ENCODE measurements at places on chromosomes 5 and 9.

DNA sequence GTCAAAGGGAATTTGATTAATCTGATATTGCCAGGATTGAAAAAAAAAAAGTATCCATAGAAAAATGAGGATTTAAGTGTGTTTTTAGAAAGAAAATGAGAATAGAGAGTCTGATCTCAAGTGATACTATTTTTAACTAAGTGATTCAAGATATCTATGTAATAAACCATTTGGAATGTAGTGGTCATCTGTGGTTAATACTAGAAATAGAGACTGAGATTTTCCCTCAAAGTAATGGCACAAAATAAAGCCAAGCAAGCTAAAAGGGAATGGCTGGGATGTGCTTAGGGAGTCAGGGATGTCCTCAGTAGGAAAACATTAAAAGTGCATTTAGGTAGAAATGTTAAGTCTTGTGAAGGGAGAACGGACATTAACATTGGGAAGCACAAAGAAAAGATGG is 90.6 kb downstream of the FBXO4 start:
- DNase-seq, result no peak

DNA sequence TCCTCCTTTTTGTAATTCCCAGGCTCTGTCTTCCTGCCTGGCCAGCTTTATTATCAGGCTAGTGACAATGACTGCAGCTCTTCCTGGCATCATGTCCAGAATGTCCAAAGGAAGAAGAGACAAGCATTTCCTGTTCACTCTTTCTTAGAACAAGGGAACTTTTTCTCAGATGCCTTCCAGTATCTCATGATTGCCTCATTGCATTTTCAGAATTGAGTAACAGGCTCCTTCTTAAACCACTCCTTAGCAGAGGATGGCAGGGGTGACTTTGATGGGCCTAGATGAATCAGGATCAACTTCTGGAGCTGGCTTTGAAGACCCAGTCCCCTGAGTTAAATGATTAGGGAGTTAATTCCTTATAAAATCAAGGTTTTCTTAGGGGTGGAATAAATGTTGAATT is 92.9 kb upstream of the RASGRF2 start:
- DNase-seq, result no peak

DNA sequence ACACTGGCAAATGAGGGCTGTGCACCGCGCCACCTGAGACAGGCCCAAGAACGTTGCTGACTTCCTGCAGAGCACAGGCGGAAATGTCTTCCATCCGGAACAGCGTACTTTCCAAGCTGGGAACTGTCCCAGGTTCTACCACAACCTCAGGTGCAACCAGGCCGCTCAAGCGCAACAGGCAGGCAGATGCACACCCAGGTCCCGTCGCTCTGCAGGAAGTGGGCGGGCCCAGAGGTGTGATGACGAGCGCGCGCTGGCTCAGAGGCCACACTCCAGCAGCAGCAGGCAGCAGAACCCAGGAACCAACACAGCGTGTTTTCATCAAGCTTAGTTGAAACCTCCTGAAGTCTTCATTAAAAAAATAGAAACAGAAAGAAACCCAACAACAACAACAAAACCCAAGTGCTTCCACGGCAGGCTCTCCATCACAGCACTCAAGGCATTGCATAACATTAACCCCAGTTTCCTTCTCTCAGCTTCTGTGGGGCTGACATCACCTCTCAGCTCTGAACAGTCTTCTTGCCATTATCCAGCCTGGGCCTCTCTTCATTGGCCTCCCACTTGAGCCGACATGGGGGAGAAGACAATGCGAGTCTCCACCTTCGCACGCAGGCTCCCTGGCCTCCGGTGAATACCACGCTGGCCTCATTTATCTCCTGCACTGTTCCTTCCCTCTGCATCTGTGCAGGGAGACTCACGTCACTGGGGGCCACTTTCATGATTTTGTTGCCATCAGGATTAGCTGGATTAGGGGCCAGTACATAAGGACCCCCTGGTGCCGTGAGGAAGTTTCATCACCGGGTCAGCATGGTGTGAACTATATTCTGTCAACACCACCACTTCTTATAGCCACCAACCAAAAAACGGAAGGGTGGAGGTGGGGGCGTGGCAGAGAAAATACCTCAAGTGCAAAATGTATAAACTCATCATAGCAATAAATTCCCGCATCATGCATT is 22.1 kb downstream of the PTCH1 start:
- DNase-seq, result no peak

GRCh38 chr5:10789021-10789420 is 28.0 kb upstream of the DAP start:
- no peak for DNase-seq

DNA sequence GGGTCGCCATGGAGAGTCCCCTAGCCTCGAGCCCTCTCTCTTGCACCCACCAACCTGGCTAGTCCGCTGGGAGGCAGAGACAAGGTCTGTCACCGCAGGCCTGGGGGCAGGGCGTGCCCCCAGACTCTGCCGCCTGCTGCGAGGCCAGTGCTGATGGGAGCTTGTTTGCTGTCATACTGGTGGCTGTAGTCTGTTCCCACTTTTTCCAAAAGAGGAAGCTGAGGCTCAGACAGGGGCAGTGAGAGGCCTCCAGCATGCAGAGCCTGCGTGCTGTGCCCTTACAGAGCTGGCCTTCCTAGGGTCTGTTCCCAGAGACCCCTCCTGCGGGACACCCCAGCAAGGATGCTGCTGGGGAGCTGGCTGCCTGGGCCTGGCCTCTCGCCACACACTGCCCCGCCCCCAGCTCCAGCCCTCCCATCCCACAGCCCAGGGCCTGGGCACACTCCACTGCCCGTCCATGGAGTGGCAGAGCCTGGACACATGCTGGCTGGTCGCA is 21.0 kb upstream of the SUSD3 start:
- peak; percentile 35 for DNase-seq

DNA sequence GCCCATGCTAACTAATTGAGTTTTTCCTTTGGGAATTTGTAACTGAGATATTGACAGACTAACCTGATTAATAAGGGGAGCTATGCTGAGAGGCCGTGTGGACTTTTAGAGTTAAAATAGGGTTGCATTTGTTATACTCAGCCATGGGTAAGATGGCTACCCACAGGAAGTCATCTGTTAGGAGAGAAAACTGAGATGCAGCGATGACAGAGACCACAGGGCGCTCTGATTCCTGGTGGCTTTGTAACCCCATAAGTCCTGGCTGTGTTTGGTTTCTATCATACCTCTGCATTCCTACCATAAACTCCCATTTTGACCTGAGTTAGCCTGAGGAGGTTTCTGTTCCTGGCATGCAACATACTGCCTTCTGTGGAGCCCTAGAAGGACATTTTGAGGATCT is 19.5 kb upstream of the PANK3 start:
- no peak for DNase-seq

Measured in SIG-M5 (cell line).